ENCODE measurements at places on chromosomes 3 and 15.

DNA sequence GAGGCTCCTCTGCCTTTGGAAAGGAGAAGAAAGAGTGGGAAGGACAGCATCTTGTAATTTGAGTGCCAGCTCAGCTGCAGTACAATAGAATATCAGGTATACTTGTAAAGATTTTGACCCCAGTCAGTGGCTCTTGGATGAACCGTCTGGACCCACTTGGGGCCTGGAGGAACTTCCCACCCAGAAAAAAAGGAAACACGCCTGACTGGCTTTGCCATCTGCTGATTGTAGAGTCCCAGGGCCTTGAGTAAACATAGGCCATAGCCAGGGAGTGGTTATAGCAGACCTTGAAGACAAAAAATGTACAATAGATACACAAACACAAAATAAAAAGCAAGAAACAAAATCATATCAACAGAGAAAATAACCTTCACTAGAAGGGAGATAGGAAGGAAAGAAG, 112.1 kb downstream of the GOLIM4 start:
- no peak for DNase-seq

DNA sequence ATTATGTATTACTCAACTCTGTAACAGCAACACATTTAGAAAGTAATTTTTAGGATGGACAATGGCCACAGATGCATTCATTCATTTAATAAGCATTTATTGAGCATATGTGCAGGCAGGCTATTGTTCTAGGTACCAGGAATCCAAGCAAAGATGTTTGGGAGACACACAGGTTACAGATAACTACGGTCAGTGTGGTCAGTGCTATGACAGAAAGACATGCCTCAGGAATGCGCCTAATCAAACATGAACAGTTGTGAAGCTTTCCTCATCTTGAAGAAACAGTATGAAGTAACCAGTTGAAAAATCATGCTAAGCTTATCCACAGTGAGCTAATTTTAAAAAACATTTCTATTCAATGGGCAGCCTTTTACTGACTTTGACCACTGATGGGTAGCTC, 155.4 kb upstream of the CCDC54 start:
- no peak for DNase-seq

DNA sequence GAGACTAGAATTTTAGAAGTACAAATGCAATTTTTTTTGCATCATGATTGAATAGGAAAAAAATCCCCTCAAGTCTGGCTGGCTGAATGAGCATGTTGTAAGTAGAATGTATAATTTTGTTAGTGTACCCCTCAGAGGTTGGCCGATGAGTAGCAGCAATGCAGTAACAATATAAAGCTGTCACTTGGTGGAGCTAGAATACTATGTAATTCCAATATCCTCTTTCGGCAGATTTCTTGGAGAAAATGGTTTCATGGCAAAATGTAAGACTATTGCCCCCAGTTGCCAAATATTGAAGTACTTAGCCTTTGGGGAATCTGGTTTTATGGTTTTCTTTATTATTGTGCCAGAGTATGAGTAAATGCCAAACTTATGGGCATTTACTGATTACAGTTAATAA, 39.8 kb upstream of the SGO1 start:
- no peak for DNase-seq

DNA sequence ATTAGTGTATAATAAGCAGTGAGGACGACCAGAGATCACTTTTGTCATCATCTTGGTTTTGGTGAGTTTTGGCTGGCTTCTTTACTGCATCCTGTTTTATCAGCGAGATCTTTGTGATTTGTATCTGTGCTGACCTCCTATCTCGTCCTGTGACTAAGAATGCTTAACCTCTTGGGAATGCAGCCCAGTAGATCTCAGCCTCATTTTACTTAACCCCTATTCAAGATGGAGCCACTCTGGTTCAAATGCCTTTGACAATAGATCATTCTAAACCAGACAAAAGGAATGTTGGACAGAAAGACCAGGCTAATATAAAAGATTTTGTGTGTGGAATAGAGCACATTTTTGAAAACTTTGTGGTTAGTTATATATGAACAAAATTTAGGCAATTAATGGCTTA, 618.5 kb upstream of the BCHE start:
- no peak for DNase-seq

DNA sequence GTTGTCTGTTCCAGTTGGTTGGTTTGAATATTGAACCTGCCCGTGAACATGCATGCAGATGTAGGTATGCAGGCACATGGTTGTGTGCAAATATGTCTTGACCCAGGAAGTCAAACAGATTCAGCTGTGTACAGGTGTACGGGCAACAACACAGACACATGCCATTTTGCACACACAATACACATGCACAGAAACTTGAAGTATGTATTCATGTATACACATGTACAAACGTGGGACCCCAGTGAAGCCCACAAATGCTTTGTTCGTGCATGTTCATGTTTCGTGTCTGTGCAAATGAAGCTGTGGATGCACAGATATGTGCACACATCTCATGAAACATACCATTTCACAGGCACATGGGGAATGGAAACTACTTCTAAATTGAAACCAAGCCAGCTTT, 30.7 kb downstream of the IDH3A start:
- no peak for DNase-seq

DNA sequence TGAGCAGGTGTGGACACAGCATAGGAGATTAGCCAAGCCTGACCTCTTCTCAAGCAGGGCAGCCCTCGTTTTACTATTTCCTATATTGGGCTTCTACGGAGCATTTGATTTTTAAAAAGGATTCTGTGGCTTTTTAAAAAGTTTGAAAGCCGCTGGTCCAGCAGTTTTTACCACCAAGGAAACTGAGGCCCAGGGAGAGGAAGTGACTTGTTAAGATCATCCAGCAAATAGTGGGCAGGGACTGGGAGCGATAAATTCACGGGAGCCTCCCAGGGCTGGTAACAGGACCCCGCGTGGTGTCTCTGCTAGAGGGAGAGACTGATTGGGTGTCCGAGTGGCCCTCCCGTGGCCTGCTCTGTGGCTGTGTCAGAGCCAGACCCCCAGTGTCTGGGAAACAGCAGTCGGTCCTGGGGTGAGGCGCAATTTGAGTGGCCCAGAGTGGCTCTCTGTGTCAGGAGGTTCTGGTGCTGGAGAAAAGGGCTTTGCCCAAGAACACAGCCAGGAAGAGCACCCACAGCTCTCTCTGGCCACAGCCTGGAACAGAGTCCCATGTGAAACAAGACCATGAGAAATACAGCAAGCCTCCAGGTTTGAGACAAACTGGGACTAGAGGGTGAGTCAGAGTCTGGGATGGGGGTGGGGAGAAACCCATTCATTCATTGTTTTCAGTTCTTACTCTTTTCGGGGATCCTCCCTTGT, 4.2 kb downstream of the FURIN start:
- no peak for DNase-seq

DNA sequence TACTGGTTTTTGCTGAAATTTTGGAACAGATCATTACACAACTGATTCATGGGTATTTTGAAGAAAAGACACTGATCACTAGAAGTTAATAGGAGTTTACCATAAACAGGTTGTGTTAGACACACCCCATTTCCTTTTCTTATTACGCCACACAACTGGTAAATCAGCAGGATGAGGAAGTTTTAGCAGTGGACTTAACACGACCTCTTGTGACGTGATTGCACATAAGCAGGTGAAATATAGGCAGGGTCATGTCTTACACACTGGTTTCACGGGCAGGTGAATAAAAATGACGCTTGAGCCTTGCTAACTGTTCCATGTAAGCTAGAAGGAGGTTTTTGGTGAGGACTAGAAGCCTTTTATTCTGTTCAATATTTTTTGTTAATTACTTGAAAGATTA, 27.1 kb upstream of the TPRG1 start:
- no peak for DNase-seq

GRCh38 chr3:166993015-166993630, 387.0 kb downstream of the ZBBX start:
- DNase-seq: no peak

GRCh38 chr3:123869165-123869564, 15.0 kb downstream of the MYLK start:
- no peak for DNase-seq

GRCh38 chr3:110301781-110302180, 769.8 kb upstream of the NECTIN3 start:
- no peak for DNase-seq

DNA sequence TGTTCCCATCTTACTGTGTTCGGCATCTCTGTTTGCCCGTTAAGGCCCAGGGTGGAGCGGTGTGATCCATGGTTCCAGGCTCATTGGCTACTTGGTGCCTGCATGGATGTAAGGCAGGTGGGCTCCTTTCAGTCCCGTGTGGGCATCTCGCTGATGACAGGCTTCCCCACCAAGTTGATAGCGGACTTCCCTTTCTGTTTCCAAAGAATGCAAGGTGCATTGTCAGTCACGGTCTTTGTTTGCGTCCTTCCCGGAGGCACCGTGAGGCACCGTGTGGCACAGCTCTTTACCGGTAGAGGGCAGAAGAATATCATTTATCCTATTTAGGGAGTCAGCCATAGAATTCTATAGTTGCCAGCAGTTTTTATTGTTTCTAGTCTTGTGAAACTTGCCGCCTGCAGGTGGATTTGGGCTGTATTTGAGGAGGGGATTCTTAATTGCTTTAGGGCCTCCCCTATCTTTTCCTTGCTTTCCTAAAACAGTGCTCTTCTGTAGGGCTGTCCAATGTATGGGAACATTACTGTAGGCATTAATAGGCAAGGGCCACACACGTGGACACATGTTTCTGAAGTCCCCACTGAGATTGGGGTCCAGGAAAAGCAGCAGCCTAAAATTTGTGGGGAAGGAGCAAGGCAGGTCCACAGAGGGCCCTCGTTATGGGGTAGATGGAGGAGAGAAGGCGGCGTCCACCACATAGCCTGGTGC, 244.1 kb downstream of the SLCO3A1 start:
- peak; percentile 8 for DNase-seq

GRCh38 chr15:96053031-96053780, 277.3 kb upstream of the NR2F2 start:
- DNase-seq: no peak

GRCh38 chr3:32219537-32219936, 18.9 kb upstream of the CMTM8 start:
- no peak for DNase-seq

DNA sequence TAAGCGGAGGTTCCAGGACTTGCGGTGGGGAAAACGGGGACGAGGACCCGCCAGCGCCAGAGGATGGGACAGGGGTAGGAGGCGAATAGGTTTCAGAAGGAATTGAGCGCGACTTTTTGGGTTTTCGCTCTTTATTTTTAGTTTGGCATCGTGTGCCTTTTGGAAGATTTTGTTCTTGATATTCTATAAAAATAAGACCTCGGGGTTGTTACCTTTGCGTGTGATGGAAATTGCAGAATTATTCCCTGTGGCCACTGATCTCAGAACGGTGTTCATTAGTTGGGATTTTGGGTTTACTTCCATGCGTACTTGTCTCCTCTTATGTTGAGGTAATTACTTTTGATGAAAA, 453 bp upstream of the CCDC14 start:
- DNase-seq: no peak

DNA sequence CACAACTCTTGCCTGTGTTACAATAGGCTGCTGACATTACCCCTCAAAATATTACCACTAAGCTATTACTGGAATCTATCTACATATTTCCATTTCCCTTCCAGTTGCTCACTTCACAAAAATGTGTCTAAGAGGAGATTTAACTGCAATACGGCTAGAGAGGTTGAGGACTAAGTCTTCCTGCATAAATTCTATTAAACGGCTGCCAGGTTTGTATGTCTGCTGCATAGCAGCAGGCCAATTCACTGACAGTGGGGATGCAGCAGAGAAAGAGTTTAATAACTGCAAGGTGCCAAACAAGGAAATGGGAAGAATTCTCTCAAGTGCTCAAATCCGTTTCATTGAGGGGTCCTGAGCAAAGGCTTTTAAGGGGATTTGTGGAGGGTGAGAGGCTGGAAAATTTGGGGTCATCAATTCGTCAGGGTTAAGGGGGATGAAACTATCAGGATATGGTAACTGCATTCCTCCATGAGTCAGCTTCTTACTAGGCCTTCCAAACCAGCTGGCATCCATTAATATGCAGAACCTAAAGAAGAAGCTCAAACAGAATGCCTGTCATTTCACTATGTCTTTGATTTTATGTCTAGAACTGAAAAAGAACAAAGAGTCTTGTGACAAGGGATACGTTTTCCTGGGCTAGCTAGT, 675.6 kb downstream of the TBL1XR1 start:
- no peak for DNase-seq

DNA sequence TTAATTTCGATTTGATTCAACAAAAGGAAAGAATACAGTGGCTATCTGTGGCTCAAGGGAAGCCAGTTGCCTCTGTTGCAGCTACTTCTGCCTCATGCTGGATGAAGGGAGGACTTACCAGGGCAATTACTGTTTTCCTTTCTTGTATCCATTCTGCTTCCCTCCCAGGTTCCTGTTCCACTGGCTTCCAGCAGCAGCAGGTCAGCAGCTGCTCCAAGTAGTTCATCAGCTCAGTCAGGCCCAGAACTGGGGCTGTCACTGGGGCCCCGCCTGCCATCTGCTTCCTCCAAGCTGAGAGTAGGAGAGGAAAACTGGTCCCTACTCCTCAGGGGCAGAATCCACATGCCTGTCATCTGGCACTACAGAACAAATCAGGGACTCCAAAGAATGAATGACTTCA, 48.6 kb upstream of the ULK4 start:
- DNase-seq: no peak

- DNase-seq: no peak
Measured at GRCh38 chr3:107797586-107797985, 274.8 kb downstream of the BBX start.
